NCI-H524 (cell line): ENCODE measurements at places on chromosomes 1 and 21.
A peak's percentile ranks its signal among the peaks of the same experiment; 100 is the strongest.

GRCh38 chr1:66395202-66396061, 138.5 kb upstream of the SGIP1 start:
- DNase-seq: peak; percentile 9

GRCh38 chr1:210477328-210477924, 148.7 kb downstream of the HHAT start:
- DNase-seq: no peak

GRCh38 chr1:175409938-175410337, 217.4 kb upstream of the KIAA0040 start:
- DNase-seq: no peak

DNA sequence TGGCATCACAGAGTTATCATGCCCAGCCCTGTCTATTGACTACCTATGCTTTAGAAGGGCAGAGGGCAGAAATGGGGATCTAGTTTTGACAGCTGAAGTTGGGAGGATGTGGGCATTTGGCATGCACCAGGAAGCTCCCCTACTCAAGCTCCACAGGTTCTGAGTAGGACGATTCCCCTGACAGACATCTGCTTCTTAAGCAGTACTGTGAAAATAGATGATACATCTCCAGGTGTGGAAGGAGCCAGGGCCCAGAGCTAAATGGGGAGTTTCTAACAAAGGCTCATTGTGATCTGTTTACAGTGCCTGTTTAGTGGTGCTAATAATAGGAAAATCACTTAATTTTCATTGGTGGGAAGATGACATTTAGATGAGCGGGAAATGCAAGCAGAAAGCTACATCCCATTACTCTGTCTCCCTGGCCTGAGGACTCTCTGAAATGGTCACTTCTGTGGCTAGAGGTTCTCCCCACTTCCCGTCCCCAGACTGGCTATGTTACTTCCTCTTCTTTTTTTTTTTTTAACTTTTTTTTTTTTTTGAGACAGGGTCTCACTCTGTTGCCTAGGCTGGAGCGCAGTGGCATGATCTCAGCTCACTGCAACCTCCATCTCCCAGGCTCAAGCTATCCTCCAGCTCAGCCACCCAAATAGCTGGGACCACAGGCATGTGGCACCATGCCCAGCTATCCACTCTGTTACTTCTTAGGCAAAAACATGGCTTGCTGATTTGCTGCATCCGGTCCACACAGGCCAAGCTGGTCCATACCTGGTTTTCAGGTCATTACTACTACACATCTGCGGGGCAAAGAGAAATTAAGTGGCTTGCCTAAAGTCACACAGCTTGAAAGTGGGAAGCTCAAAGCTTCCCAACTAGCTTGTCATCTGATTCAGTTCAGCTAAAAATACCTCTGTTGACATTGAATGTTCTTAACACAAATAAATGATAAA, 23.2 kb upstream of the CNIH3 start:
- DNase-seq: no peak

DNA sequence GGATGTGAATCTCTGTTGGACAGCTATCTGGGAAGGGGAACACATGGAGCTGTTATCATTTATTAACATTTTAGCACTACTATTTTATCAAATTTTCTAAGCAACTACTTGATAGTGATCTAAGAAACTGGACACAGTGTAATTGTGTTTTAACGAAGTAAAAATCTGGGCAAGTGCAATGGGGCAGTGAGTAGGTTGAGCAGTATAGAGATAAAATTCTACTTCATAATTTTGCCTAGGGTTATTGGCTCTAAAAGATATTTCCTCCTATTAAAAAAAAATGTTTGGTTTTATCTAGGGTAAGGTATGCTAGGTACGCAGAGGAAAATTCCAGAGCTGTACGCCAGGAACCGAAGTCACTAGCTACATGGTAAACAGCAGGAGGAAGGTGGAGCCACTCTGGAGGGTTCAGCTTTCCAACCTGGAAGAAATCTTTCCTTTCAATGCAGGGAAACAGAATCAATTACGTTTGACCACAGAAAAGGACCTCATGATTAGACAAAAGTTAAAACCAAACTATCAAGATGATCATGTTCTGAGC, 43.3 kb downstream of the BCAR3 start:
- no peak for DNase-seq

DNA sequence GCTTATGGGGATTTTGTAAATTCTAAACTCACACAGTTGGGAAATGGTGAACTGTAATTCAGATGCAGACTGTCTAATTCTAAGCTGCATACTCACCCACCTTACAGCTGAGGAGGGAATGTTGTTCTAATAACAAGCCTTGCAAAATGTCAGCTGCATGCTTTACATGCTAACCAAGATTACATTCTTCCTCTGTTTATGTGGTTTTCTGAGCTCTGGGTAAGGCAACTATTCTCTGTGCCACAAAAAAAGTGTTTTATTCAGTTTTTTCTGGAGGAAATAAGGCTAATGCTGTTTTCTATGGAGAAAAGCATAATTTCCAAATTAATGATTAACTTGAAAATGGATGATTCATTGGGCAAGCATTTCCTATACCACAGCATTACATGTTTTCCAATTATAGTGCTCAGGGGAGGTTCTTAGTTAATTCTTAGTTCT, 64.9 kb downstream of the RGS13 start:
- no peak for DNase-seq

DNA sequence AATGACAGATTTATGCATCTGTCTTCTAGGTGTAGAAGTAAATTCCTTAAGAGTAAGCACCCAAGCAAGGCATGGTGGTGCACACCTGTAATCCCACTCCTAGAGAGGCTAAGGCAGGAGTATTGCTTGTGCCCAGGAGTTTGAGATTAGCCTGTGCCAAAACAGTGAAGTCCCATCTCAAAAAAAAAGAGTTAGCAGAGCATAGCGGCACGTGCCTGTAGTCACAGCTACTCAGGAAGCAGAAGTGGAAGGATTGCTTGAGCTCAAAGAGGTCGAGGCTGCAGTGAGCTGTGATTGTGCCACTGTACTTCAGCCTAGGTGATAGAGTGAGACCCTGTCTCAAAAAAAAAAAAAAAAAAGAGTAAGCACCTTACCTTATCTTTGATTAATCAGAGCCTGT, 15.1 kb upstream of the TIPRL start:
- no peak for DNase-seq

GRCh38 chr1:173478094-173478674, 1.0 kb downstream of the PRDX6 start:
- DNase-seq: peak; percentile 25

- peak; percentile 77 for DNase-seq
Observed at GRCh38 chr21:46634966-46635323, 529 bp upstream of the PRMT2 start.

GRCh38 chr1:54009406-54009805, 8.6 kb downstream of the LDLRAD1 start:
- no peak for DNase-seq

DNA sequence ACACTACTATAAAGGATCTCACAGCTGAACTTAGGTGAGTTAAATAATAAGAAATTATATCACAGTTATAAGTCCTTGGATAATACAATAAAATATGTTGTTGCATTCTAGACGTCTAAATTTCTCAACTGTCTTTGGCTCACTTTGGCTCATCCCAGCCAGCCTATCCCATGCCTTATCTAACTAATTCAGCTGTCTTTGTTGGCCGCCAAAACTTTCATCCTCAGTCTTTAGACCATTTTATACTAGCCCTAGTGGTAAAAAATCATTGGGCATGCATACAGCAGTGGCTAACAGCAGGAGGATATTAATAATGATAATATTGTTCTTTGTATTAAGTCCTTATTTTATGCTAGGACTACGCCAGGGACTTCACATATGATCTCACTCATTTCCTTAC, 59.3 kb downstream of the CCDC18 start:
- DNase-seq: no peak

DNA sequence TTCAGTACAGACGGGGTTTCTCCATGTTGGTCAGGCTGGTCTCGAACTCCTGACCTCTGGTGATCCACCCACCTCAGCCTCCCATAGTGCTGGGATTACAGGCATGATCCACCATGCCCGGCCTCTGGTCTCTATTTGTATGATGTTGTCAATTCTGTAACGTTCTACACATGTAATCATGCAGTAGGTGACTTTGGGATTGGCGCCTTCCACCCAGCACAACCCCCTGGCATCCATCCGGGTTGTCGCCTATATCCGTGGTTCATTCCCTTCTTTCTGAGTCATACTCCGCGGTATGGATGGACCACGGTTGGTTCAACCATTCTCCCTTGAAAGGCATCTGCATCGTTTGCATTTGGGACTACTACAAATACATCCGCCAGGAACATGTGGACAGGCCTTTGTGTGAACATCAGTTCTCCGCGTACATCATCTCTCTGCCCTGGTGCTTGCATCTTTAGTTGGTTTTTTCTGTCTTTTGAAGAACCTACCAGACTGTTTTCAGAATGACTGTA, 72.1 kb downstream of the PDE9A start:
- no peak for DNase-seq

- DNase-seq: no peak
Observed at GRCh38 chr1:208538587-208538986, 294.4 kb upstream of the PLXNA2 start.

DNA sequence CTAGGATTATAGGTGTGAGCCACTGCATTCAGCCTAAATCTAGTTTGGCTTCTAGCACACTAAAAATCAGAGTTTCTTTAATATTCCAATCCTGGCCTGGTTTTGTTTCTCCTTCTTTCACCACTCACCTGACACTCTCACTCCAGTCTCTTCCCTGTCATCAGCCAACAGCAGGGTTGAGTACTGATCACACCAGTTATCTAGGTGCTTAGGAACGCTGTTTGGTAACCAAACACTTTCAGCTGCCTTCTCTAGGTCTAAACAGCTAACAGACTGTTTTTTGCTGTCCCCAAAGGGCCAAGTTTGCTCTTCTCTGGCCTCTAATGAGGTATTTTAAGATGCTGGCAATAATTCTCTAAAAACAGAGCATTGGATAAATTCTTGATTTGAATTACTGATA, 17.7 kb upstream of the FRRS1 start:
- DNase-seq: no peak

DNA sequence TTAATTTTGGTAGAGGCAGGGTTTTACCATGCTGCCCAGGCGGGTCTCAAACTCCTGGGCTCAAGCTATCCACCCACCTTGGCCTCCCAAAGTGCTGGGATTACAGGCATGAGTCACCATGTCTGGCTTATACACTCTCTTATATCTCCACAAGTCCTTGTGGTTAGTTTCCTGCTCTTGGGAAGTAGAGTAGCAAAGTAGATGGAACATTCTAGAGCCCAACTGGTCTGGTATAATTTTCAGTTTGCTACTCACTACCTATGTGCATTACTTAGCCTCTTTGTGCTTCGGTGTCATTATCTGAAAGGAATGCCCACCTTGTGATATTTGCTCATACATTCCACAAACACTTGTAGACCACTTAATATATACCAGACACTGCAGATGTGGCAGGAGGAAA, 96.6 kb upstream of the IPO9 start:
- DNase-seq: no peak

GRCh38 chr1:53246261-53247134, 8.2 kb upstream of the MAGOH start:
- DNase-seq: no peak

- no peak for DNase-seq
Observed at GRCh38 chr1:112793631-112794565, 78.8 kb upstream of the PPM1J start.

DNA sequence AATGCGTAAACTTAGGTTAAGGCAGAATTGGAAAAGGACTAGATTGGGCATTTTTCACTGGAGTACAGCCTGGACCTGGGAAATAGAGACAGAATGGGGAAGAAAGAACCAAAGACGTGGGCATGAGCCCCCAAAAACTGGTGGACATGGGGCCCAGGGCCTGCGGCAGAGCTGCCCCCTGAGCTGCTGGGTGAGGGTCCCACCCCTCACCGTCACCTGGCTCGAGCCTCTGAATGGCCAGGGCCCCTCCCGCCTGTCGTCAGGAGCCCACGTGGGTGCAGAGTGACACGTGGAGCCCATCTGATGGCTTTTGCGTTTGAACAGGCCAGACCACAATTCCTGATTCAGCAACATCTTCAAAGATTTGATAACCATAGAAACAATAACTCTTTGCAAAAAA, 360.9 kb upstream of the VAMP3 start:
- no peak for DNase-seq

DNA sequence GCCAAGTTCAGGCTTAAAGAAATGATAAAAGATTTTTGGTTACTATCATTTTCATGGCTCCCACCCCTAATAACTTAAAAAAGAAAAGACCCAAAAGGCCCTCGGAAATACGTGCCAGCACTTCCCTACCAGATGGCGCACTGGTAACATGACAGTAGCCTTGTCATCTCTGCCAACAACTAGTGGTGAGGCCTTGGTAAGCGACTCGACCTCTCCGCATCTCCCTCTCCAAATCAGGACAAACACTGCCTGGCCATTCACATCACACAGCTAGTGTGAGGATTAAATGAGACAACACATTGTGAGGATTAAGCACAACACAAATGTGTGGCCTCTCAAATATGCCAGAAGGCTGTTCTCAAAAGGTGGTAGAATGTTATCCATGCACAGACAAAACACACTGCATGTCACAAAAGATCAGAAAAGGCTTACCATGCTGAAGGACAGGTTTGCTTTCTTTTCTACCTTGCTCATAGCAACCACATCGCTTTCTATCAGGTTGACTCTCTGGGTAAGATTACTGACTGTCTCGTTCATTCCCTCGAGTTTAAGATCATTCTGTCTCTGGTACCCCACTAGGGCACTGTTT, 16.4 kb downstream of the TEX38 start:
- no peak for DNase-seq

DNA sequence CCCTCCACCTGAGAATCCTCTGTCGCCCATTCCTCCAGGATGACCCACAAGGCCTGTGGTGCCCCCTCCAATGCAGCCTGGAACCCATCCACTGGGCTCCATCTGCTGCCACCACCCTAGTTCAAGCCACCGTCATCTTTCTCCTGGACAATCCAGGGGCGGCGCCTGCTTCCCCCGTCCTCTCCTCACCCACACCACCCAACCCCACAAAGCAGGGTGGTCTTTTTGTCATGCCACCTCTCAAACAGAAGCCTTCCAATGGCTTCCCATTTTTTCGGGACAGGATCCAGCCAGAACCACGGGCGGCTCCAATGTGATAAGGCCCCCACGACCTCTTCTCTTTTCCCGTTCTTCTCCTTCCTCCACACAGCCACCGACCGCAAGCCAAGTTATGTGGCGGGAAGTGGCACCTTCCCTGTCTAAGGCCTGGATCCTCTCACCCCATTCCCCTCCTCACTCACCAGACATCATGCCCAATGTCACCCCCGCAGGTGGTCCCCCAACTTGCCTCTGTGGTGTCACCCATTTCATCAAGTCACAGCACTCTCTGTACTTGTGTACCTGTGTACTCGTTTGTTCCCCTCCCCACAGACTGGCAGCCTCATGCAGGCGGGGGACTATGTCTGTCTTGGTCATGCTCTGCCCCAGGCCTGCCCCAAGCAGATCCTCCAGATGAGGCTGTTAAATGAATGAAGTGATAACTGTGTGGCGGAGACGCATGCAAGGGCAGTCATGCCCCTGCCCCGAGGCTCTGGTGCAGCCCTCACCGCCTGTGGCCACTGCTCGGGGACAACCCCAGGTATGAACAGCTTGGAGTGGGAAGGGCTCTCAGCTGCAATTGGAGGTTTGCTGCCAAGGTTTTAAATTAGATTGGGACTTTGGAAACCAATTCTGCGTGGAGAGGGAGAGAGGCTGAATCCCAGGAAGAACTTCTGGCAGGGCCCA, 11.0 kb downstream of the UBXN11 start:
- no peak for DNase-seq
